Activated B cell treated with CpG ODN at 0.5 μM for 24 hours (primary cell): ENCODE measurements at places on chromosomes 1 and 21. TPM values are rescaled to one million over a fixed set of nuclear protein-coding genes. Genes with fewer than 3 reads are reported as not detected.

Gene OR2T33
- not detected in 2 replicates for total RNA-seq

GRCh38 chr1:40386359-40386723 is 12.8 kb downstream of the SMAP2 start:
- DNase-seq, result no peak

GRCh38 chr21:29208682-29209059 is 78.2 kb downstream of the MAP3K7CL start:
- DNase-seq, result no peak

DNA sequence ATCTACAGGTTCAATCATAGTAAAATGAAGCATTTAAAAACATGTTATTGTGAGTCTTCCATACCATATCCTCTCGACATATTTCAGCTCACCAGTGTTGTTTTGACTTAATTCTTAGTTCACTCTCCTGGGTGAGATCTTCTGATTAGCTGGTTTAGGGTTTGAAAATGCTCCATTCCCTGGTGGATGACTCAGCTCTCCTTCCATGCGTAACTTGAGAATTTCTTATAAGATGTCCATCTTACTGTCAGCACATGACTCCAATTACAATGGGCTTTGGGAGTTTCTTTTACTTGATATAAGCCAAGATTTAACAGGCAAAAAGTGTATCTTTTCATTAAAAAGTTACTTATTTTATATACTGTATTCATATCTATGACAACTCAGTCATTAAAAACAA is 476.5 kb downstream of the BRINP3 start:
- no peak for DNase-seq

DNA sequence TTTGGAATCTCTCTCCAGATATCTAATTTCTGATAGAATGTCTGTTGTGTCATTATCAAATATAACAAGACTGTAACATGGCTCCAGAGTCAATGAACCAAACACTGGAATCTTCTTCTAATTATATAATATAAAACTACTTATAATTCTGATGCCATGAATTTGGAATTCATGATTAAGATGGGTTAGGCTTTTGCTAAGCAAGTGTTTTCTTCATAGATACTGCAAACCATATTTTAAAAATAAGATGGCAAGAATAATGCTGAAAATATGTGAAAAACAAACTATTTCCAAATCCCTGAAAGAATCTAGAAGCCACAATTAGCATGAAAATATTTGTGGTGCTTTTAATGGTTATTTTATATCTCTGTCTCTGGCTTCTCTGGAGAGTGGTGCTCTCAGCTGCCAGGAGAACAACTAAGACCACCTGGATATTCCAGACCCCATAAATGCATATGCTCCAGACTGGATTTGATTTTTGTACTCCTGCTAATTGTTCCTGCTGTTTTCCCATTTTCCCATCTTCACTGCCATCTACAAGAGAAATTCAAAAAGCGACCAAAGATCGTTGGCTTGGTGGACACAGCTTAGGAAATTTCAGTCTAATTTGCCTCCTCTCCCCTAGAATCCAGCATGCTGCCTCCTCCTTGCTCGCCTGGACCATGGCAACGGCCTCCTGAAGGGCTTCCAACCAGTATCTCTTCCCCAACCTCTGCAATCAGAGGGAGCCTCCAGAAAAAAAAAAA is 418.9 kb downstream of the SETD4 start:
- no peak for DNase-seq

DNA sequence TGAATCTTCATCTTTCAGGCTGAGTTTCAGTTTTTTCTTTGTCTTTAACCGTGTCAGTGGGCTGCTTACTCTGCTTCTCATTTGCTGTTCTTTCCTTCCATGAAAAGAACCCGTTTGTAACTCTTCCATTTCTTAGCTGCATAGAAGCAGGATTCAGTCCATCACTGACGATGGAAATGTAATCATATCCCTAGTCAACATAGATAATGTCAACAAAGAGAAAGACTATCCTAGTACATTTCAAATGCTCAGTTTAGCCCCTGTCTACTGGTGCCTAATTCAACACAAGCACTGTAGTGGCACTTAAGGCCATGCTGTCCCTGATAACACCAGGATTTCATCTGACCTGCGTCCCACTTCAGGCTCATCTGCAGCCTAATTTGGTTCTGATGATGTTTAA is 376 bp downstream of the GBP1 start:
- DNase-seq, result no peak

GRCh38 chr1:82227306-82228095 is 426.8 kb downstream of the ADGRL2 start:
- DNase-seq, result no peak
